ENCODE measurements at places on chromosomes 16 and 17. TPM values are rescaled to one million over a fixed set of nuclear protein-coding genes. Genes with fewer than 3 reads are reported as not detected.
A peak's percentile ranks its signal among the peaks of the same experiment; 100 is the strongest.

DNA sequence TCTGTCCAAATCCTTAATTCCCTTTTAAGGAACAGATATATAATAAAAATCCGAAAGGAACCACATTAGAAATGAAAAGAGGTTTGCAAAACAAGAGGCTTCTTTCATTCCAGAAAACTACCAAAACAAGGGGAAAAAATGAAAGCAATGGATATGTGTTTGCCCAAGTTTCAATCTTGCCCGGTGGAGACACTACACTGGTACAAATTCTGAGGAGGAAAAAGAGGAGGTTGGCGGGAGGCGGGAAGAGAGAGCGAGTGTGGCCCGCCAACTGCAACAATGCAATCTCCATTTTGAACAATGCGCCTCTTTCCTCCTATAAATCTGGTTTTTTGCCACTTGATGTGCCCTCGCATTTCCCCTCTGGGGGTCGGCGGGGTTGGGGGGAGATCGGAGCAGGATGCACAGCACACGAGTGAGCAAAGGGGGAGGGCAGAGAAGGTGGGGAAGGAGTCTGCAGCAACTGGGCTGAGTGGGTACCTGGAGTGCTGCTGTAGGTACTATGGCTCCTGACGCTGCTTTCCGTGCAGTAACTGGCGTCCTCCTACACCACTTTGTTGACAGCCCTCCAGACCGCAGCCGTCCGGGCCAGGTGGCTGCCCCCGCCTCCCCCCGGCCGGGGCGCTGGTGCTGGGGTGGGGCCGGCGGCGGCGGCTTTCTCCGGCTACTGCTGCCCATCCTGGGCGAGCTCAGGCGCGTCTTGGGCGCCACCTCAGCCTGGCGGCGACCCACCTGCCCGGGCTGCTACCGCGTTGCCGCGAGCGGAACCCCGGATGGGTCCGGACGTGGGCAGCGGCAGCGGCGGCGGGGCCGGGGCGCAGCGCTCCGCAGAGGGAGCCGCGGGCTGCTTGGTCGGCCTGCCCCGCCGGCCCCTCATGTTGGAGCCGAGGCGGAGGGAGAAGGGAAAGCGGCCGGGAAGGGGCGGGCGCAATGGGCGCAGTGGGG lies 93.8 kb upstream of the PLEKHM1 start:
- no peak for DNase-seq
- H3K4me3 ChIP-seq = peak overlapping the region; percentile 83
- H3K4me1 ChIP-seq = no peaks in the 10 kb centered on the region
- no peaks in the 10 kb centered on the region for H3K27me3 ChIP-seq

DNA sequence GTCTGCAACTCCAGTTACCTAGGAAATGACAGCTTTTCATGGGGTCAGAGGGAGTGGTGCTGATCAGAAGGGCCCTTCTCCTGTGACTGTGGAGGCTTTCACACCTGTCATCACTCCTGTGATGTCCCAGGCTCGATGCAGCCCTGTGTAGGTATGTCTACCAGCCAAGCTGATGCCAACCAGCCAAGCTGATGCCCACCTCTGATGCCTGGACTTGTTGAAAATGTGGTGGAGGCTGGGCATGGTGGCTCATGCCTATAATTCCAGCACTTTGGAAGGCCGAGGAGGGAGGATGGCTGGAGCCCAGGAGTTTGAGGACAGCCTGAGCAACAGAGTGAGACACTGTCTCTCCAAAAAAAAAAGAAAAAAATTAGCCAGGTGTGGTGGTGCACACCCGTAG lies 33.7 kb upstream of the RGS9 start:
- H3K27me3 ChIP-seq = no peaks in the 10 kb centered on the region
- no peak for DNase-seq
- H3K4me1 ChIP-seq = no peaks in the 10 kb centered on the region
- no peak overlapping the region for H3K4me3 ChIP-seq

- DNase-seq = no peak
- no peak overlapping the region for H3K27ac ChIP-seq
- H3K4me1 ChIP-seq = no peaks in the 10 kb centered on the region
- peaks cover 44% of the 10 kb centered on the region for H3K27me3 ChIP-seq
Observed at GRCh38 chr17:74011966-74012365, 191.5 kb upstream of the RPL38 start.

GRCh38 chr16:3158026-3158509 lies 23.2 kb downstream of the ZNF213 start:
- no peaks in the 10 kb centered on the region for H3K36me3 ChIP-seq
- H3K27ac ChIP-seq = peak overlapping the region; percentile 79
- DNase-seq = no peak
- H3K4me3 ChIP-seq = peak overlapping the region; percentile 84
- H3K4me1 ChIP-seq = peaks cover 3% of the 10 kb centered on the region

DNA sequence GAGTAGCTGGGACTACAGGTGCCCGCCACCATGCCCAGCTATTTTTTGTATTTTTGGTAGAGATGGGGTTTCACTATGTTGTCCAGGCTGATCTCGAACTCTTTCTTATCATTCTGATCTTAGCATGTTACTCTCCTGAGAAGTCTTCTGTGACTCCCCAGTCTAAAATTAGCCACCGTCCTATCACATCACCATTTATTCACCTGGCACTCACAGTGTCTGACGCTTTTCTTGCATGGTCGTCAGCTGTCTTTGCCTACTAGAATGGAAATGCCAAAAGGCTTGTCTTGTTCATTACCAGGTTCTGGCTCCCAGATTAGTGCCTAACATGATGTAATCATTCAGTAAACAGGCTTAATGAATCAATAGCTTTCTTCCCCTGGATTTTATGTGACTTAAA lies 23.8 kb downstream of the TOM1L1 start:
- no peak for DNase-seq
- no peak overlapping the region for H3K27ac ChIP-seq
- peaks cover 3% of the 10 kb centered on the region for H3K36me3 ChIP-seq
- H3K4me3 ChIP-seq = no peak overlapping the region
- H3K4me1 ChIP-seq = no peaks in the 10 kb centered on the region

DNA sequence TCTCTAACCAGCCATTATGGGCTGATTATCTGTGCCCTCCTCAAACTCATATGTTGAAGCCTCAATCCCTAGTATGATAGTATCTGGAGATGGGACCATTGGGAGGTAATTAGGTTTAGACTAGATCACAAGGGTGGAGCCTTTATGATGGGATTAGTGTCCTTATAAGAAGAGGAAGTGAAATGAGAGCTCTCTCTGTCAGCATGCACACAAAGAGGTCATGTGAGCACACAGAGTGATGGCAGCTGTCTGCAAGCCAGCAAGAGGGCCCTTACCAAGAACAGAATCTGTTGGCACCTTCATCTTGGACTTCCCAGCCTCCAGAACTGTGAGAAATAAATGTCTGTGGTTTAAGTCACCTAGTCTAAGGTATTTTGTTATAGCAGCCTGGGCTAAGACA lies 101.9 kb downstream of the PCTP start:
- H3K4me3 ChIP-seq = no peak overlapping the region
- no peaks in the 10 kb centered on the region for H3K27me3 ChIP-seq
- no peak overlapping the region for H3K27ac ChIP-seq
- no peak for DNase-seq
- H3K4me1 ChIP-seq = no peaks in the 10 kb centered on the region

DNA sequence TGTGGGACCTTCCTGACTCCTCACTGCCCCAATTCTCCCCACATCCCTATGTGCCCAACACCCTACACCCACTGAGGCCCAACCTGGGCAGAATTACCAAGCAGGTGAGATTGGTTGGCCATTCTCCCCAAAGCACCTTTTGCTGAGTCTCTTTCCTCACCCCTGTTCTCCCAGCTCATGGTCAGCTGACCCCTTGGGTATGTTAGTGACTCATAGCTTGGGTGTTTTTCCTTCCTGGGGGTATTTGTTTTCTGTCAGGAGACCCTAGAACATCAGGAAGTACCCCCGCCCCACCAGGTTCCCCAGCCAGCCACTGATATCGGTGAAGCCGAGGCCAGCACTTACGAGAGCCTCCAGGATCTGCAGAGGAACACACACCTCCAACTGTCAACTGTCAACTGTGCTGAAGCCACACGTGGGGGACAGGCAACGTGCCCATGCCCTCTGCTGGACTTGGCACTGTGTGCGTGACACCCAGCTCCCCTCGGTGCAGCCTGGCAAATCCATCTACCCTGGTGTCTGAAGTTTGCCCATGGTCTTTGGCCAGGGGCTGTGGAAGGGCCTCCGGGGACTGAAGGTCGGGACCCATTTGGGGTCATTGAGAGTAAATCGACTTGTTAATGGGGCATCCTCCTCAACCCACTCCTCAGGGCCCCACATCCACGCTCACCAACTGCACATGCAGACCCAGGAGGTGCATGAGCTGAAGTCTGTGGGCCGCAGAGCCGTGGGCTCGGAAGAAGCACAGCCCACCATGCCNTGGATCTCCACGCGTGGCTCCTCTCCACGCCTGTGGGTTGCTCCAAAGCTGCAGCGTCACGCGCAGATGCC lies 53.1 kb downstream of the METRNL start:
- H3K27ac ChIP-seq = no peak overlapping the region
- H3K4me3 ChIP-seq = no peak overlapping the region

DNA sequence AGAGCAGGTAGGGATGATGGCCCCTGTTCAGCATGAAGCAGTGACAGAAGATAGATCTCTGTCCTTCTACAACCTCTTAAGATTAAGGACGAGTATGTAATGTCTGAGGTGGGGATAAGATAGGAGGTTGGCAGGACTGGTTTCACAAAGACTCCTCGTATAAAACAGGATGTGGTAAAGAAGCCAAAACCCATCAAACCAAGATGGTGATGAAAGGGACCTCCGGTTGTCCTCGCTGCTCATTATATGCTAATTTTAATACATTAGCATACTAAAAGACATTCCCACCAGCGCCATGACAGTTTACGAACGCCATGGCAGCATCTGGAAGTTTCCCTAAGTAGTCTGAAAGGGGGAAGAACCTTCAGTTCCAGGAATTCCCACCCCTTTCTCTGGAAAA lies 27.3 kb downstream of the MIS12 start:
- no peak overlapping the region for H3K4me3 ChIP-seq
- H3K27me3 ChIP-seq = no peaks in the 10 kb centered on the region
- H3K27ac ChIP-seq = no peak overlapping the region
- H3K36me3 ChIP-seq = no peaks in the 10 kb centered on the region
- no peak for DNase-seq

The IST1 gene
- 173 TPM for total RNA-seq

The MYH3 gene
- 1.6 TPM for total RNA-seq

The ITGB4 gene
- 100 TPM for total RNA-seq
